ENCODE measurements at places on chromosomes 11 and 22.

GRCh38 chr11:86511086-86511551 lies 136.4 kb downstream of the CCDC81 start:
- no peak for DNase-seq

DNA sequence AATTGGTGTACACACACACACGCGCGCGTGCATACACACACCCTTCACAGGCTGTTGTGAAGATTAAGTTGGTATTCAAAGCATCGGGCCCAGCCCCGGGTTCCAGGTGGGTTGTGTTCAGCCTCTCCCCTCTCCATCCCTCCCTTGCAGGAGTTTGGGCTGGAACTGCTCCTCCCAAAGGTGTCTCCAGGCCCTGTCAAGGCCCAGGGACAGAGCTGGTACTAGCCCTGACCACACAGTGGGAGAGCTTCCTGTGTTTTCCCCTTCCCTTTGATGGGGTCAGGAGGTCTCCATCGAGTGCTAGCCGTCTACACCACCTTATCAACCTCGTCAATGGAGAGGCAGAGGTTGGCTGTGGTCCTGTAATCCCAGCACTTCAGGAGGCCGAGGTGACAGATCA lies 36.5 kb upstream of the CSNK1E start:
- DNase-seq = no peak

DNA sequence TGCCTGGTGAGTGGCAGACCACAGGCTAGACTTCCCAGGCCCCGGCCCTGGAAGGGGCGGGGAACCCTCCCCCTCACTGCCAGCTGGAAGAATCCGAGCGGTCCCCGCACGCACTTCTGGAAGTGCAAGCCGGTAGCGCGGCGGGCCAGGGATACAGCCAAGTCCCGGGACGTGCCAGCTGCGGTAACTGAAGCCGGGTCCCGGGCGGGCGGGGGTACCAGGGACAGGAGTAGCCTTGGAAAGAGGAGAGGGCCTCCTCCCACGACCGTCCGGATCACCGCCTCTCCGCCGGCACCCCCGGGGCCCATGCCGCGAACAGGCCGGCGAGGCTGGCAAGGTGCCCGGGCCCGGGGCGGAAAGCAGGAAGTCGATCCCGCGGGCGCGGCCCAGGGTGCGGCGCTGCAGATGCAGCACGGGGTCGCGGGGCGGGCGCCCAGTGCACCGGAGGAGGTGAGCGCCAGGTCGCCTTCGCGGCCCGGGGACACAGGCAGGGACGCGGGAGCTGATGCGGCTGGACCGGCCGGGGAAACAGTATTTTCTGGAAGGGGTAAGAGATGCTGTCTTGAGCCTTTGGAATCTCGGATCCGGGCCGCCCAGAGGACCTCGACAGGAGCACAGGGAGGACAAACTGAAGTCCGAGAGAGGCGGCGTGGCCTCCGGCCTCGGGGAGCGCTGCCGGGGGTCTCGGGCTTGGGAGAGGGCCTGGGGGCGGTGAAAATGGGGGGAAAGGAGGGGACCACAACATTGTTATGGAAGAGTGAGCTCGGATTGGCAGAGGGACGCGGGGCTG lies 783 bp upstream of the SLC35C1 start:
- DNase-seq = peak; percentile 59

DNA sequence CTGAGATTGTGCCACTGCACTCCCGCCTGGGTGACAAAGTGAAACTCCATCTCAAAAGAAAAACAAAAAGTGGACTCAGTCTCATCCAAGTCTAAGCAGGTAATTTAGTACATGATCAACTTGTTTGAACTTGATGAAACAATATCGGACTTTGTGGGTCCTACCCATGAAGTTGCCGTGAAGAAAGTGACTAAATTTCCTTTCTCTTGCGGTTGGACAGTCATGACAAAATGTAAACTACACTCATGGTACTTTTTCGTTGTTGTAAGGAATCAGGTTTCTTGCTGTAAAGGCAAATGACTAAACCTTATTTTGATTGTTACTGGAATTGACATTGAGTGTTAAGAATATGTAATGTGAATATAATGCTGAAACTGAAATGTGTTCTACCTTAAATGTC lies 164.5 kb upstream of the PLET1 start:
- no peak for DNase-seq

- no peak for DNase-seq
Measured at GRCh38 chr11:70900540-70900939, 351.8 kb downstream of the SHANK2 start.

DNA sequence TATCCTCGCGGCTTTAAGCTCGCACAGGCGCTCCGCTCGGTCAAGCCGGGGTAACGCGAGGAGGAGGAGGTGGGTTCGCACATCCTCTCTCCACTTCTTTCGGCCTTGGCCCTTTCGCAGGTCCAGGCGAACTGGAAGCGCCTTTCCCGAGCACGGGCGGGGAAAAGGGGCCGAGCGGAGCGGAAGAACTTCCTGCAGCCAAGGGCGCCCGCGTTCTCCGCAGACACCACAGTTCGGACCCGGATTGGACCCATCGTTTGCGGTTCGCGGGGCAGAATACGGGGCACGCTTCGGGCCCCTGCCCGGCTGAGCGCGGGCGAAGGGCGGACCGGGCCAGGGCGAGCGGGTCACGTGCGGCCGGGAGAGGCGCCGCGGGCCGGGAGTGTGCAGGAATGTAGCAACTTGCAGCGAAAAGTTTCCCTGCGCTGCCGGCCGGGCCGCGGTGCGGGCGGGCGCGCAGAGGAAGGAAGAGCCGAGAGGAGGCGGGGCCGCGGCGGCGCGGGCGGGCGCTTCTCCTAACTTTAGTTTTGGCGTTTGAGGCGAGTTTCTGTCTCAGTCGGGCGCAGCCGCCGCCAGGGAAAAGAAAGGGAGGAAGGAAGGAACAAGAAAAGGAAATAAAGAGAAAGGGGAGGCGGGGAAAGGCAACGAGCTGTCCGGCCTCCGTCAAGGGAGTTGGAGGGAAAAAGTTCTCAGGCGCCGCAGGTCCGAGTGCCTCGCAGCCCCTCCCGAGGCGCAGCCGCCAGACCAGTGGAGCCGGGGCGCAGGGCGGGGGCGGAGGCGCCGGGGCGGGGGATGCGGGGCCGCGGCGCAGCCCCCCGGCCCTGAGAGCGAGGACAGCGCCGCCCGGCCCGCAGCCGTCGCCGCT lies at the start of gene YAP1:
Gene YAP1 (plus strand): TSS at position 552 of the 865 bp plus-strand sequence. CDS start 402 bp downstream, outside the sequence.
- DNase-seq = peak; percentile 77

- DNase-seq = no peak
Measured at GRCh38 chr11:31139479-31139878, 230.1 kb downstream of the DCDC1 start.

DNA sequence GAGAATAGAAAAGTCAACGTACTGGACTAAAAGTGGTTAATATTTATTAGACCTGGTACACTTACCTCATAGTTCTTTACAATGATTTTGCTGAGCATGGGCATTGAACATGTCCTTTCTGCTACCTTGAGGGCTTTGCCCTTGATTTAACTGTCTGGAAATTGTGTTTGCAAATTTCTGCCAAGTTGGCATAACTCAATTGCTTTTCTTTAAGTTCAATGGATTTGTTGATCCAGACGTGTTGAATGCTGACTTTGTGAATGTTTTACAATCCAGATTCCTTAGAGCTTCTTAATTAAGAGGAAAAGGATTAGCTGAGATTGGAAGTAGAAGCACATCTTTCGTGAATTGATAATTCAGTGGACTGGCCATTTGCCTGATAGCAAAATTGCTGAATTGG lies 7.2 kb upstream of the OR4X2 start:
- DNase-seq = no peak

DNA sequence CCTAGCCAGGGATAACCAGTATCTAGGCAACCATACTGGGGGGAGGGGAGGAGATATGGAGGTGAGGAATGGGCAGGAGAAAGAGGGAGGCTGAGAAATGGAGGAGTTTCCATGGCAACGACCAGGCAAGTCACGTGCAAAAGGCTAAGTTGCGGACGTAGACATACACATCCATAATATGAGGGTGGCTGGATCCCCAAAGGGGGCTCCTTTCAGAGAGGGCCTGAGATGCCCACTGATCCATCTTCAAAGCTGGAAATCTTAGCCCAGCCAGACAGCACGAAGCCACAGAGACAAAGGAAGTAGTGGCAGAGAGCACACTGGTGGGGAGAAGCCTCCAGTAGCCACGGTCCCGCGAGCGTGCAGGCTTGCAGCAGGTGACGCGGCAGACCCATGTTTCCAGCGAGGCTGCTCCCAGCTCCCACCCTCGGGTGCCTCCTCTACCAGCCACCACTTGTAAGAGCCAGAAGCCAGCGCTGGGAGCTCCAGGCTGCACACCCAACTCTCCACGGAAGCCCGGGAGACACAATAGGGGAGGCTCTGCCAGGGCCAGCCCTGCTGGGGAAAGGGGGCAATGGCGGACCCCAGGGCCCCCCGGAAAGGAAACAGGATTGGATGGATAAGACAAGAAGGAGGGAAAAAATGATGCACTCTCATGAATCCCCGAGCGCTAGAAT lies 938 bp downstream of the FXYD6 start:
- peak; percentile 26 for DNase-seq

DNA sequence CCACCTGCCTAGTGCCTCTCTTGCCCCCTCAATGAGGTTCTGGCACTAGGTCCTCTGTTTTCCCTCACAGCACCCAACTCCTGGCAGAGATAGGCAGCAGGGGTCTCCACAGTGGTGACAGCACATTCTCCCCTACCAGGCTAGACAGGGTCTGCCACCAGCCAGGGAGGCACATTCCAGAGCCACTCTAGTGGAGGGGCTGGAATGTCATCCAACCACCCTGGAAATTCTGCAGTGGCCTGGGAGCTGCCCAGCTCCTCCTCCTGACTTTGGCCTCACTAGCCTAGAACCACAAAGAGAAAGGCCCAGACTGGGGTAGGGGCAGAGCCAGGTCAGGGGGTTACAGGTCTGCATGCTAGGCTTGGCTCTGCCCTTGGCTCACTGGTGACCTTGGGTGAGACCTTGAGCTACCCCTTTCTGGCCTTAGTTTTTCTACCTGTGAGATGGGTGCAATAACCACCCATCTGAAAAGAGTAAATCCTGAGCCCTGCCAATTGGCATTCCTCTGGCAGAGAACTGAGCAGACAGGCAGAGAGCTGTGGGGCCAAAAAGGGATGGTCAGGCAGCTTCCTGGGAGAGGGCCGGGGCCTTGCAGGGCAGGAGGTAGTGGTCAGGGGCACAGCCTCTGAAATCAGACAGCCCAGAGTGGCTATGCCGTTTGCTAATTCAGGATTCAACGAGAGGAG lies 7.1 kb downstream of the P2RY2 start:
- DNase-seq = no peak

DNA sequence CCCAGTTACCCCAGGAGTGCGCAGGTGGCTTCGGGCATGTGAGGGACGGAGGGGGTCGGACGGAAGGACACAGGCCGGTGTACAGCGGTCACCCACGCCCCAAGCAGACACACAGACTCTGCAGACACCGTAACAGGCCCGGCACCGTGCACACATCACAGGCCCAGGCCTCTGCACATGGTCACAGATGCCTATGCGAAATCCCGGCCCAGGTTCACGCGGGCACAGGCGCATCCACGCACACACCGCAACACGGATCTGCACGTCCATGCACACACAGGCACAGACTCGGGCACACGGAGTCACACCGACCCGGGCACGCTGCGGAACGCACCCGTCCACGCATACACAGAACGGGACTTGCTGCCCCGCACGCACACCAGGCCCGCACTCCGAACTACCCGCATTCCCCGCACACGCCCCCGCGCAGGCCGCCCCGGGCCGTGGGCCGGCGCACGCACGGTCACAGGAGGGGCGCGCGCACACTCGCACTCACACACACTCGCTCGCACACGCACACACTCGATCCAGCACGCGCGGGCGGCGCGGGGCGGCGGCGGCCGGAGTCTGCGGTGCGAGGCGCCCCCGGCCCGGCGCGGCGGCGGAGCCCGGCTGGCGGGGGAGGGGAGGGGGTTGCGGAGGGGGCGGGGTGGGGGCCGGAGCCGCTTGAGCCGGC lies at the start of gene MGAT3:
Gene MGAT3 (plus strand): TSS at position 491 of the 676 bp plus-strand sequence. CDS start 30,336 bp downstream, outside the sequence.
- no peak for DNase-seq

Measured in CD4-positive, CD25-positive, alpha-beta regulatory T cell (primary cell).